ENCODE measurements at places on chromosomes 6 and 20.

GRCh38 chr20:54194724-54195438, 13.0 kb upstream of the PFDN4 start:
- DNase-seq = no peak

DNA sequence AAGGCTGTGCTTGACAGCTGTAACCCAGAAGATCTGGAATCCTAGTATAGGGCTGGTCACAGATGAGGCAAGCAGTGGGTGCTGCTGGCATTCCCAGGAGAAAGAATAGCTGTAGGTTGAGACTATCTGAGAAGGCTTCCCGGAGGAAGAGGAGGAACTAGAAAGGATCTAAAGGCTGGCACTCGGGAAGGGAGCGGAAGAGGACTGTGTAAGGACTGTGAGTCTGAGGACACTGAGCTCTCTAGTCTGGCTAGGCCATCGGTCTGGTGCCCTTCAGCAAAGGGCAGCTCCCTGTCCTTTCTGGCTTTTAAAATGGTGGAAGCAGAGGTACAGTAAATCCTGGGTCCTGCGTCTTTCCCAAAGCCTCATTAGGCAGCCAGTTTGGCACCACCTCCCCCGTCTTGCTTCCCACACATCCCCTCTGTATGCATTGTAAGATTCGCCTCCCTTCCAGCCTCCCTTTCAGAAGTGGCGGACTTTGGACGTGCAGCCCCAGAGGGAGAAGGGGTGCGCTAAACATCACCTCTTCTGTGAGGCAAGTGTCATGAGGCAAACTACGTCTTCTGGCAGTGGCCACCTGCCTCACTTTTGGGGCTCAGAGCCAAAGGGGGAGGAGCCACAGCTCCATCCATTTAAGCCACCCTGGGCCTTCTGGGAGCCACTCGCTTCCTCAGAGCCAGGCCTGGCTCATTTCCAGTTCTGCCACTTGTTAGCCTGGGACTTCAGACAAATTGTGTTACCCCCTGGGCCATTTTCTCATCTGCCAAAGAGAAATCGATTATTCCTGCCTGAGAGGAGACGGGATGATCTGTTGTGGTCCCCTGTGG, 8.6 kb downstream of the SNPH start:
- no peak for DNase-seq

DNA sequence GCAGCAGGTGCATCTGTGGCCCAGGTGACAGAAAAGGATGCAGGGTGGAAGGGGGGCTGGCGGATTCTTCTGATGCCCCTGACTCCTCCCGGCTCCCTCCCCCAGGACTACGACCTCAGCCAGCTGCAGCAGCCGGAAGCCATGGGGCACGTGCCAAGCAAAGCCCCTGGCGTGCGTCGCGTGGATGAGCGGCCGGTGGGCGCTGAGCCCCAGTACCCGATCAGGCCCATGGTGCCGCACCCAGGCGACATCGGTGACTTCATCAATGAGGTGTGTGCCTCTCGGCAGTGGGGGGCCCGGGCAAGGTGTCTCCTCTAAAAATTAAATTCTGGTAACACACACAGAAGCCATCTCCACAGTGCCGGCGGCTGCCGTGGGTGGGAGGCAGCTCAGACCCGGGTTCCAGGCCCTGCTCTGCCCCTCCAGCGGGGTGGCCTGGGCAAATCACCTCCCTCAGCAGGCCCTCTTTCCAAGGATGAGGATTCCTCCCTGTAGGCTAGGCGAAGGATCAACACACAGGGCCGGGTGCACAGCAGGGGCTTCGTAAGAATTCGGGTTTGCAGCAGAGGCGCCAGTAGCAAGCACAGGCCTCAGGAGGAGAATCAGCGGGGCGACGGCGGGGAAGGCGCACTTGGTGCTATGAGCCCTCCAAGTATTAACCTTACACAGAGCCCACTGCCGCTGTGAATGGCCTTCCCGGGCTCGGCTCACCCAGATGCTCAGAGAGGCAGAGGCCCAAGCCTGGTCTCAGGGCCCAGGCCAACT, 131.5 kb downstream of the TAF4 start:
- DNase-seq = no peak

GRCh38 chr20:3545401-3545925, 74.6 kb downstream of the ATRN start:
- DNase-seq = no peak

GRCh38 chr6:143539734-143540133, 28.2 kb upstream of the FUCA2 start:
- no peak for DNase-seq

GRCh38 chr20:20014659-20015058, 2.5 kb upstream of the NAA20 start:
- no peak for DNase-seq

Data from NCI-H524 (cell line).